Activated CD4-positive, alpha-beta memory T cell treated with anti-CD3 and anti-CD28 coated beads, Interleukin-2, amount 10 ng/mL, durations not matched to agents 7 days and 5 days (primary cell): ENCODE measurements at places on chromosomes 6 and 20. TPM values are rescaled to one million over a fixed set of nuclear protein-coding genes. Genes with fewer than 3 reads are reported as not detected.

The PROKR2 gene
- total RNA-seq, result not detected

The TFEB gene
- 14.9 TPM for total RNA-seq

The TNFAIP3 gene
- 144 TPM for total RNA-seq

The CCN6 gene
- total RNA-seq, result not detected

The PERP gene
- 19.0 TPM for total RNA-seq

The GABRR1 gene
- not detected for total RNA-seq

The PTGIS gene
- total RNA-seq, result 1.6 TPM

The SLC22A7 gene
- not detected for total RNA-seq

The SLC22A3 gene
- not detected for total RNA-seq

The AVP gene
- total RNA-seq, result not detected

The CTAGE9 gene
- not detected for total RNA-seq

The EEF1A2 gene
- 2.6 TPM for total RNA-seq
